Smooth muscle cell of bladder (primary cell): ENCODE measurements at places on chromosomes 16 and 17. TPM values are rescaled to one million over a fixed set of nuclear protein-coding genes. Genes with fewer than 3 reads are reported as not detected.

KRTAP9-2 gene
- not detected in 2 replicates for total RNA-seq

BCO1 gene
- total RNA-seq = 0.28 TPM in 1 of 2 replicates, not detected in the other

GEMIN4 gene
- total RNA-seq = 4.4 and 7.5 TPM in 2 replicates

FDXR gene
- 38.4 and 45.8 TPM in 2 replicates for total RNA-seq

AOC2 gene
- 0.28 and 0.37 TPM in 2 replicates for total RNA-seq

KRTAP16-1 gene
- not detected in 2 replicates for total RNA-seq

PRSS8 gene
- under 0.01 TPM in 1 of 2 replicates, not detected in the other for total RNA-seq

ELMO3 gene
- total RNA-seq = 0.28 TPM in 2 replicates

SPATA32 gene
- 0.09 and 0.14 TPM in 2 replicates for total RNA-seq

WNT9B gene
- total RNA-seq = not detected in 2 replicates
